ENCODE measurements at places on chromosomes 3 and 15. TPM values are rescaled to one million over a fixed set of nuclear protein-coding genes. Genes with fewer than 3 reads are reported as not detected.

Gene SLC51B
- total RNA-seq = not detected

Gene COX5A
- 94.7 TPM for total RNA-seq

Gene ASB14
- total RNA-seq = not detected

Gene HIGD2B
- not detected for total RNA-seq

Gene ERC2
- 0.57 TPM for total RNA-seq

DNA sequence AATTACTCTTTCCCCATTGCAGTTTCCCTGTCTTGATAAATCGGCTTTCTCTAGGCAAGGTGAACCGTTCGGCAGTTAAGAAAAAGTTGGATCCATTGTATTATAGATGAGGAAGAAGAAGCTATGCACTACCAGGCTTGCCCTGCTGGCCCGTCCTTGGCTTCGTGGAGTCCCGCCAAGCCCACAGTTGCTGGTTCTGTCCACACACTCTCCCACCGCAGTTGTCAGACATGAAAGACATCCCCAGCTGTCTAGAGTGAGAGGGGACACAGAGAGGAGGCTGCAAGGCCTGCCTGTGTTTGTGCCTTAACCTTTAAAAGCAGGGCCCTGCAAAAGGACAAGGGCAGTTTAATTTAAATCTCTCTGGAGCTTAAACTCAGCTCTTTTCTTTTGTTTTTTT, 47.2 kb upstream of the PLCL2 start:
- H3K4me3 ChIP-seq = no peak overlapping the region
- H3K27me3 ChIP-seq = no peaks in the 10 kb centered on the region
- no peak overlapping the region for H3K27ac ChIP-seq

- H3K27me3 ChIP-seq = no peaks in the 10 kb centered on the region
- H3K36me3 ChIP-seq = no peaks in the 10 kb centered on the region
- no peaks in the 10 kb centered on the region for H3K4me1 ChIP-seq
- no peak overlapping the region for H3K27ac ChIP-seq
Measured at GRCh38 chr3:187927565-187927964, 182.3 kb upstream of the BCL6 start.

DNA sequence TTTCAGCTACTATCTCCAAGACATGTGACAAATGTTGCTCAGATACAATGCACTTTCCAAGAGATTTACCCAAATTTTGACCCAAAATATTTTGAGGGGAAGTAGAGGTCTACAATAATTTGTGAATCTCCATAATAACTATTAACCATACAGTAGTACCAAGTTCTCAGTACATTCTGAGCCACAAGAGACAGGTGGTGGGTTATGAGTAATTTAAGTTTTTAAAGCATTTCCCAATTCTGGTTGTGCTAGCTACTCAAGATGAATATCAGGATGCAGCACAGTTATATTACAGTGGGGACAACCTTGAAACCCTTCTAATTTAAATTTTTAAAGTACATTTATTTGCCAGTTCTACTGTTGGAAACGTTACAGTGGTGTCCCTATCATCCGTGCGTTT, 92.2 kb upstream of the MITF start:
- H3K27ac ChIP-seq = no peak overlapping the region
- no peaks in the 10 kb centered on the region for H3K27me3 ChIP-seq
- peaks cover 8% of the 10 kb centered on the region for H3K4me1 ChIP-seq
- H3K36me3 ChIP-seq = no peaks in the 10 kb centered on the region
- no peak for DNase-seq

DNA sequence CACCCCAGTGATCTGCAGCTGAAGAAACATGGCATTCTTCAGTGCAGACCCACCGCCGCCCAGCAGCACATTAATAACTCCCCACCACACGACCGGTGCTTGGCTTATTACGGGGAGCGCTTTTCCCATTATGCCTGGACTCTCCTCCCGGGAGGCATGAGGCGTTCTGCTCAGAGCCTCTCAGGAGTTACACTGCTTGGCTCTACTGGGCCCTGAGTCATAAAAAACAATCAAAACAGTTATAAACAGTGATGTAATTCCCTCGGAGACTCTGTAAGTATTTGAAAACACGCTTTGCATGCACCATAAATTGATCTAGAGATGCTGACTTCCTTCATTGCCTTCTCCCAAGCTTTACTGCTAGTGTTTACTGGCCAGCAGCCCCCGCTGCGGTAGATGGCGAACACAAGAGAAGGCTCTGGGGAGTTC, 77.1 kb upstream of the SNRPA1 start:
- peaks cover 44% of the 10 kb centered on the region for H3K4me1 ChIP-seq
- no peaks in the 10 kb centered on the region for H3K27me3 ChIP-seq
- no peak overlapping the region for H3K4me3 ChIP-seq
- H3K27ac ChIP-seq = no peak overlapping the region

DNA sequence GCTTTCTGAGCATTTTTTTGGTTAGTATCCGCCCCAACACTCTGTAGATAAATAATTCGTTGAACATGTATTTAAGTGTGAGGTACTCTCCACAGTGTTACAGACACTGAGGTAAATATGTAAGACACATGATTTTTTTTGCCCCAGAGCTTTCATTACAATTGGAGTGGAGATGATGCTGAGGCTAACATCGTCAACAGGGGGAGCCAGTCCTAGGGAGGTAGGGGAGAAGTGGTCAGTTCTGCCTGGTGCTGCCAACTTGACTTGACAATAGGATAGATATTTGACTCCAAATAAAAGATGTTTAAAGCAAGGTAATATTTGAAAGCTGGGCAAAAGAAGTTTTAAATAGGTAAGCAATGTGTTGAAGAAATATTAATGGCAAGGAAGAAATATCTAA, 295.7 kb downstream of the UNC13C start:
- H3K4me1 ChIP-seq = no peaks in the 10 kb centered on the region
- H3K27me3 ChIP-seq = no peaks in the 10 kb centered on the region
- no peak for DNase-seq
- no peaks in the 10 kb centered on the region for H3K36me3 ChIP-seq
- no peak overlapping the region for H3K4me3 ChIP-seq
- H3K27ac ChIP-seq = no peak overlapping the region

- peak; percentile 71 for DNase-seq
- peaks cover 8% of the 10 kb centered on the region for H3K36me3 ChIP-seq
- H3K27me3 ChIP-seq = no peaks in the 10 kb centered on the region
- no peak overlapping the region for H3K27ac ChIP-seq
- H3K4me3 ChIP-seq = no peak overlapping the region
Measured at GRCh38 chr15:40908095-40908494, 13.8 kb downstream of the VPS18 start.

All from spleen (tissue), 13 donors.